HTR-8/SVneo (cell line): ENCODE measurements at places on chromosomes 1 and 21.

- DNase-seq: no peak
These were observed 13.9 kb downstream of the KCNK1 start for GRCh38 chr1:233627823-233628222.

DNA sequence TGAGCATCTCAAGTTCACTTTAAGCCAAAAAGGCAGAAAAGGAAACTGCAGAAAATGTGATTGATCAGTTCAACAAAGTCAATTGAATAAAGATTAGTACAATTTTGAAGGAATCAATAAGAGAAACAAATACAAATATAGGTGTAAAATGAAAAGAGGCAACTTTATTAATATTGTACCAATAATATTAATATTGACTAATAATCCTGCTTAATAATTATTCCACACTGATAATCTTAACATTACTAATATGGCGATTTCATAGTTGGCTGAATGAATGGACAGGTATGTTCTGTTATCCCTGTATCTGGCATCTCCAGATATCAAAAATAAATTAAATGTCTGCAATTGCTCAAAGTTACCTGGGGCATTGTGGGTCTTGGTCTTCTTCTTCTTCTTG lies 61.8 kb downstream of the PRKAB2 start:
- DNase-seq: no peak

GRCh38 chr21:17805966-17806365 lies 13.2 kb downstream of the C21orf91 start:
- no peak for DNase-seq

DNA sequence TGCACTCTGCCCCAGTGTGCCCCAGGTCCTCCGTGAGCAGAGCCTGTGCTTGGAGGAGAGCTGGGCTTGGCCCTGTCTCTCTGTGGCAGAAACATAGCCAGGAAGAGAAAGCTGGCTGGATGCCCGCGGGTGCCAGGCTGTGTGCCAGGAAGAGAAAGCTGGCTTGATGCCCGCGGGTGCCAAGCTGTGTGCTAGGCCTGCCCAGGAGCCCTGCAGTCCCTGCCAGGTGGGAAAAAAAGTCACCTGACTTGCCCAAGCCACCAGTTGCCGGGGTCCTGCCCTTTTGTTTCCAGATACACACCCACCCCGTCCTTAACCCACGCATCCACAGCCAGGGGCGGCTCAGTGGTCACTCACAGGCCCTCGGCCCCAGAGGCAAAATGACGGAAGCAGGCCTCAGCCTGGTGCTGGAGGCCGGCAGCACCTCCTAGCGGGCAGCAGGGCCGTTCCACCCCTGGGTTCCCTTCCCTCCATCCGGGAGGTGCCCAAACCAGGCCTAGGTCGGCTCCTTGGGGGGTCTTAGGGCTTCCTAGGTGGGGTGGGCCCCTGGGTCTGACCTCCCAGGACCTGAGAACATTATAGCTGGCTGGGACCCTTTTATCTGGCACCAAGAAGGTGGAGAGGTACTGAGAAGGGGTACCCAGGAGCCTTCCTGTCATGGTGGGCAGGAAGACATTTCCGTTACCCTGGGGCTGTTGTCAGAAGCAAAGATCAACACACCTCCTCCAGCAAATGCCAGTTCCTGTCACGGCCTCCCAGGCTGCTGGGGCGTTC lies 9.1 kb downstream of the ITGB2 start:
- DNase-seq: no peak

- no peak for DNase-seq
These were observed 3.0 kb upstream of the BATF3 start for GRCh38 chr1:212702672-212703071.
